ENCODE measurements at places on chromosomes 6 and 20.

- DNase-seq, result no peak
Measured at GRCh38 chr20:35888657-35889056, 65.6 kb downstream of the SCAND1 start.

- no peak for DNase-seq
Measured at GRCh38 chr6:118012944-118013343, 105.9 kb downstream of the SLC35F1 start.

GRCh38 chr20:62922451-62922921, 3.8 kb downstream of the DIDO1 start:
- no peak for DNase-seq

DNA sequence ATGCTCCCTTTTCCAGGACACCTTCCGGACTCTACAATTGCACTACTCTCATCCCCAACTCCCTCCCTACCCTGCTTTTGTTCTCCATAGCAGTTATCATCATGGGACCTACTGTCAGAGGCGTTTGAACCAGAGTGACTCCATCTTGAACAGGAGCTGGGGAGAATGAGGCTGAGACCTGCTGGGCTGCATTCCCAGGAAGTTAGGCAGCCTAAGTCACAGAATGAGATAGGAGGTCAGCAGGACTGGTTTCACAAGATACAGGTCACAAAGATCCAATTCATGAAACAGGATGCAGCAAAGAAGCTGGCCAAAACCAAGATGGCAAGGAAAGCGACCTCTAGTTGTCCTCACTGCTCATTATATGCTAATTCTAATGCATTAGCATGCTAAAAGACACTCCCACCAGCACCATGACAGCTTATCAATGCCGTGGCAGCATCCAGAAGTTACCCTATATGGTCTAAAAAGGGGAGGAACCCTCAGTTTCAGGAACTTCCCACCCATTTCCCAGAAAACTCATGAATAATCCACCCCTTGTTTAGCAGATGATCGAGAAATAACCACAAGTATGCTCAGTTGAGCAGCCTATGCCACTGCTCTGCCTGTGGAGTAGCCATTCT, 15.6 kb downstream of the SLC13A3 start:
- no peak for DNase-seq

DNA sequence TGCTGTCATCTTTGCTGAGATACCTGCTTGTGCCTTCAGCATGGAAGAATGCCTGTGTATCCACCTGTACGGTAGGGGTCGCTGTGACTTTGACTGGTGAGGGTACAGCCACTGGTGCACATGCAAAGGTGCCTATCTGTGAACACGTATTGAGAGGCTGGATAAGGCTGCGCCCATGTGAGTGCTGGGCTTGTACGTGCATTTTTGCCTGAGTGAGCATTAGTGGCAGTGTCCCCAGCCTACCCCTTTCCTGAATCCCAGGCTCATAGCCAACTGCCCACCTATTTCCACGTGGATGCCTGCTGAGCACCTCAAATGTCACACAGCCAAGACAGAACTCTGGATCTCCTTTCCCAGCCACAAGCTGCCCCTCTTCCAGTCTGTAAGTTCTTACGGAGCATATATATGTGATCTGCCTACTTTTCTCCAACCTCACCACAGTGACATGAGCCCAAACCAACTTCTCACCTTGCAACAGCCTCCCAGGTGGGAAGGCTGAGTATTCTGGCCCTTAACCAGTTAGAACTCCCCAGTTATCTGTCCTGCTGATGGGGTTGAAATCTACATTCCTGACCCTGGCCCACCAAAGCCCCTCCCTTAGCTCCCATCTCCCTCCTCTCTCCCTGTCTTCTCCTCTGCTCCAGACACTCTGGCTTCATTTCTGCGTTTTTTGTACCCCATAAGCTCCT, 1.1 kb upstream of the SLC2A10 start:
- no peak for DNase-seq

DNA sequence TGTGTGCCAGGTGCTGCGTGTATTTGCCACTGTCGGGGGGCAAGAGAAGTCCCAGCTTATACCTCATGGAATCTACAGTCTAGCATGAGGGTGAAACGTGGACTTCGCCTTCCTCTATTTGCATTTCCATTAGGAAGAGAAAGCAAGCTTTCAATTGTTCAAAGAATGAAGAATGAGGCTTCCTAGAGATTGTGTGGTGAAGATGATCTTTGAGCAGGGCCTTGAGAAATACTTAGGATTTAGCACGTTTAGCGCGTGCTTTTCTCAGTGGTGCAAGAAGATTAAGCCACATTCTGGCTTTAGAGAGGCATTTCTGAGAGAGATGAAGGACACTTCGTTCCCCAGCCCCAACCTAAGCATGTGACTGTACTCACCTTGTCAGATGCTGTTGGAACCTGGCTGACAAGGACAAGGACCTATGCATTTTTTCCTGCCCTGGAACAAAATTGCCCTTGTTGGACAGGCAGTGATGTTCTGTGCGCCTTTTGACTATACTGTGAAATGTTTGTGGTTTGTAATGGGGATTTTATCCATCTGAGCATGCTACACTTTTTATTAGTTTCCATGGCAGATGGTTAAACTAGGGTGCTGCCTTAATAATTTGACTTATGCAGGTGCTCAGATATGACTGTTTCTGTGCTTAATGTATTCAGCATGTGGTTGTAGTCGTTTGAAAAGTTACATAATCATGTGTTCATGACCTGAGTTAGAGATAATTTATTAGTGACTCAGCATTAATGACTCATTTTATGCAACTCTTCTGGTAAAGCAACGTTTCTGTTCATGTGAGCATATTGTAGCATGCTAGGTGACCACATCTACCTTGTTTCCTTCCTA, 10.7 kb downstream of the TULP4 start:
- no peak for DNase-seq

DNA sequence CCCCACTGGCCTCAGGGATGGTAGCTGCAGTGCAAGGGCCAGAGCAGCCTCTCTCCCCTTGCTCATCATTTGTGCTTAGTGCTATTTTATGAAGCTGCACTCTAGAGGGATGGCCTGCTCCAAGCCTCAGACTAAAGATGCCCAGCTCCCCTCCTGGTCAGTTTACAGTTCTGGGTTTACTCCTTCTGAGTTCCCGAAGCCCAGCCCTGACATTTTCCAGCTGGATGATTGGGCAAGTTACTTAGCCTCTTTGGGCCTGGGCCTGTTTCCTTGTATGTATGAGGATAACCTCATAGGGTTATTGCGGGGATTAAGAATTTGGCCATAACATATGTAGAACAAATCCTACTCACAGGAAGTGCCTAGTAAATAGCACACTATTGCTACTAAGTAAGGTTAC, 31.8 kb upstream of the EMILIN3 start:
- no peak for DNase-seq

- DNase-seq, result no peak
Measured at GRCh38 chr20:40049854-40050253, 639.2 kb downstream of the MAFB start.

DNA sequence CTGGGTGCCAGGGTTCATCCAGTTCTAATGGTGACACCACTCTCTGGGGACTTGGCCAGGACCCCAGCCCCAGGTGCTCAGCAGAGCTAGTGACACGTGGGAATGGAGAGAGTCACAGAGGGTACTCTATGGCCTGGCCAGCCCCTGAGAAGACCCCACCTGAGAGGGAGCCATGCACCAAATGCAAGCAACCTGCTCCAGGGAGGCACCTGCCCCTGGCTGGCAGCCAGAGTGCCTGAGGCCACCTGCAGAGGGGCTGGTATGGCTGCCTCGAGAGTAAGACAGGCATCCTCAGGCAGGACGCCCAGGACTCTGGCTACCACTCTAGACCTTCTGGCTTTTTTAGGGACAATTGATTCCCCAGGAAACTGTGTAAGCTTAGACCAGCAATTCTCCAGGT, 38.6 kb upstream of the CST7 start:
- peak; percentile 48 for DNase-seq

- DNase-seq, result no peak
Measured at GRCh38 chr20:16491294-16491905, 81.8 kb downstream of the KIF16B start.

GRCh38 chr6:169454872-169455204, 201.2 kb upstream of the THBS2 start:
- no peak for DNase-seq

DNA sequence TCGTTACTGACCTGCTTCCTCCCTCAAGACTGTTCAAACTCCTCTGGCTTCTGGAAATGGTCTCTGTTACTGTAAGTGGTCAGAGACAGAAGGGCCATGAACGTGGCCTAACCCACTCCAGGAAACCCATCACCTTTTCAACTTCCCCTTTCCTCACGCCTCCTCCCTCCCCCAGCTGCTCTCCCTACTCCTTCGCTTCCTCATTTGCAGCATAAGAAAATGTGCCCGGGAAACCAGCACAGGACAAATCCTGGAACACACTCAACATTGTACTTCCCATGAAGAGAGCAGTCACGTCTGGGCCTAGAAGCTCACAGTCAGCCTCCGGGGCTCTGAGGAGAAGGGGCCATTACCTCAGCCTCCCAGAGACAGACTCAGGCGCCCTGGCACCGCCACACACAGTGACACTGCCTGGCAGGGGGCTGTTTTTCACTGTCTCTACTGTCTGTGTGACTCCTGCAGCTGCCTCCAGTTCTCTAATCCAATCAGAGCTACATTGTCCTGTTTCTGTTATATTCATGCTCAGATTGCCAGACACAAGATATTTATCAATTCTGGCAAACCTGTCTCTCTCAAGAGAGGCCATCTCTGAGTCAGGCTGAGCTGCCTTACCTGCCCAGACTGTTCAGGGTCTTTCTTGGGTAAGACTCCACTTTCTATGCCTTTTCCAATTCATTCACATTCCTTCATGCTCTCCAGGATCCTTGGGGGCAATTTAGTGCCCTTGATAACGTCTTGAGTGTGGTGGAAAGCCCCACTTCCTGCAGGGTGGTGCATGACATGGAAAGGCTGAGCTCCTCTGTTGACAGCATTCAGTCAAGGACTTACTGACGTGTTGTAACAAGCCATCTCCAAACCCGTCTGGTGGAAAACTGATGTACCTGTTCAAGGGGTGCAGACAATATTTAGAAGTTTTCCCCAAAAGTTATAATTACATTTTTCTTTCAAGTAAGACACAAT, 242.2 kb downstream of the HIVEP2 start:
- DNase-seq, result peak; percentile 74

Data from Right ventricle myocardium inferior (tissue), 1 donor.